Glutamatergic neuron (in vitro differentiated cells): ENCODE measurements at places on chromosomes 6 and 20.

DNA sequence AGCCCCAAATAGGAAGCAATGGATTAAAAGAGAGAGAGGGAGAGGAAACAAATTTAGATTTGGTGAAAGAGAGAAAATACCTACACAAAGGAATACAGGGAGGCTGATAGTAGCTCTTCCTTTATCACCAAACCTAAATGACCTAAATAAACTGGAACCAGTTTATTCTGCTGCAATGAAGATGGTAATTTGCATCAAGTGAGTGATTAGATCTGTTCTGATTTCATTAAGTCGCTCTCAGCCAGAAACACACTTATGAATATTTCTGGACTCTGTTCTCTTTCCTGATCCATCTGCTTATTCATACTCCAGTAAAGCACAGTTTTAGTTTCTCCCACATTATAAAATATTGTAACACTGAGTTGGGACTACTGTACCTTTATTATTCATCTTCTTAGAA lies 83.4 kb upstream of the BMP5 start:
- DNase-seq, result no peak

GRCh38 chr6:135180542-135181332 lies at the start of gene MYB:
Gene MYB (plus strand): TSS chr6:135181308. CDS start chr6:135181514, 206 bp downstream.
- peak; percentile 84 for DNase-seq

- peak; percentile 79 for DNase-seq
Observed at GRCh38 chr20:47150403-47151152, 205.9 kb downstream of the ZMYND8 start.

DNA sequence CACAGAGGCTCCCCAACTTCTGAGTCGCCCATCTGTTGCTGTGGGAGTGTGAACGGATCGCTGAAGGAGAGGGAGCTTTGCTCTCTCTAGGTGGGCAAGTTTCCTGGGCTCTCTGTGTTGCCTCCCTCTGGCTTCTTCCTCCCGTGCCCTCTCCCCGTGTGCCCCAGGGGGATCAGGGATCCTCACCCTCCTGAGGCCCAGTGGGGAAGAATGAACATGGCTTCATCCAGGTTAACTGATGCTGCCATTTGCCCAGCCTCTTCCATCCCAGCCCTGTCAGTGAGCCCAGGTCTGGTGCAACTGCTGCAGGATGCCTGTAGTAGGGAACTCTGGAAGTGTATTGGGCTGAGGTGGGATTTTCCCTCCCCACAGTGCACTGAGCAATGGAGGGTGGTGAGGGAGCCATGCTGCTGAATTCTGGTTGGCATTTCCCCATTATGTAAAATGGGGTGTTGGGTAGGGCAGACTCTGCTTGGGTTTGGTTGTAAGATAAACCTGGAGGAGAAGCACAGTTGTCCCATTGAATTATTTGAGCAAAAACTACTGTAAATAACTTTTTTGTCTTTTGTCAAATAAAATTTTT lies 12.1 kb upstream of the RAB5IF start:
- no peak for DNase-seq

- no peak for DNase-seq
Observed at GRCh38 chr6:13872681-13873080, 52.1 kb upstream of the RNF182 start.

- DNase-seq, result peak; percentile 71
Observed at GRCh38 chr6:36666826-36667591, 11.5 kb upstream of the CDKN1A start.

GRCh38 chr20:61680096-61680495 lies 385.6 kb downstream of the TAF4 start:
- no peak for DNase-seq

- no peak for DNase-seq
Observed at GRCh38 chr6:122671251-122671650, 61.0 kb downstream of the PKIB start.

DNA sequence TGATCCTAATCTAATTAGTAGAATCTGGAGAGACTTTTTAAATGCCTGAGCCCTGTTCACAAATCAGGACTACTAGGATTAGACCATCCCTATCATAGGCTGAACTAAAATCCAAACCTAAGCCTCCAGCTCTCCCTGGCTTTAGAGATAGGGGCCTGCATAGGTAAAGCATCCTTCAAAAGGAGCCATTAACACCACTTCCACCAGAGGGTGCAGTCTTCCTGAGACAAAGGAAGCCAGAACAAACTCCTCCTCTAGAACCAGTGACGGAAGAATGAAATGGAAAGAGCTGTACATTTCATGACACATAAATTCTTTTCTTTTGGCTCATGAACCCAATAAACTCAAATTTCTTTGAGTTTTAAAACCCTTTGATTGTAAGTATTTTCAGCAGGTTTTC lies 291.2 kb upstream of the ADGRB3 start:
- DNase-seq, result peak; percentile 48

DNA sequence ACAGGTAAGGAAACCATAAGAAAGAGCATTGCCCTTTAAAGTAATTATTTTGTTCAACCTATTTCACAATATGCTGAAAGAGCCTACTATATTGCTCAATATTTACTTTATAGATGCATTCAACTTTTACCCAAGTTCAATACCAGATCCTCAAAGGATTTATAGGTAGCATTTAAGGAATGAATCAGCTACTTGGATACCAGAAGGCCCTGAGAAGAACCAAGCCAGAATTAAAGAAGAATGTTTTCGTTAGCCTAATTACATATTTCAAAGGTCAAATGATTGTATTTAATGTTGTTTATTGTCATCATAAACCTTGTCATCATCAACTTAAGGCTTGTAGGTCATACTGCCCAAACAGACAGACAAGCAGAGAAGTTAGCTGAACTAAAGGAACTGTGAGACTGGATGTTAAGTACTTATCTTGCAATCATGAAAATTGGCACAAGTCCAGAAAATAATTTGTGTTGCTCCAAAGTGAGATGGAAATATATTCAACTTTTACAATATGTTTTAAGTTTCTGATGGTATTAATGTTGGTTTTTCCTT lies 636.7 kb downstream of the RFPL4B start:
- DNase-seq, result no peak

GRCh38 chr20:8361006-8361652 lies 229.1 kb downstream of the PLCB1 start:
- DNase-seq, result no peak

DNA sequence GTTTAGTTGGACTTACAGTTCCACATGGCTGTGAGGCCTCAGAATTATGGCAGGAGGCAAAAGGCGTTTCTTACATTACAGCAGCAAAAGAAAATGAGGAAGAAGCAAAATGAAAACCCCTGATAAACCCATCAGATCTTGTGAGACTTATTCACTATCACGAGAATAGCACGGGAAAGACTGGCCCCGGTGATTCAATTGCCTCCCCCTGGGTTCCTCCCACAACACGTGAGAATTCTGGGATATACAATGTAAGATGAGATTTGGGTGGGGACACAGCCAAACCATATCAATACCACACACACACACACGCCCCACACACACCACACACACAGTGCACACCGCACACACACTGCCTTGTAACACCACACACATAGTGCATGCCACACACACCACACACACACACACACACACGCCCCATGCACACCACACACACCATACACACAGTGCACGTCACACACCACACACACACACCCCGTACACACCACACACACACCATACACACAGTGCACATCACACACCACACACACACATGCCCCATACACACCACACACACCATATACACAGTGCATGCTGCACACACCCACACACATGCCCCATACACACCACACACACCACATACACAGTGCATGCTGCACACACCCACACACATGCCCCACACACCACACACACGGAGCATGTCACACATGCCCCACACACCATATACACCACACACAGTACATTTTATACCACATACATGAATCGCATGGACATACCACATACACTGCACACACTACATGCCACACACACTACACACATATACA lies 310.5 kb downstream of the TAF4 start:
- peak; percentile 1 for DNase-seq

GRCh38 chr6:154986787-154987235 lies 8.3 kb upstream of the TIAM2 start:
- DNase-seq, result no peak

GRCh38 chr6:26214803-26215584 lies 127.8 kb downstream of the HFE start:
- DNase-seq, result no peak

- DNase-seq, result no peak
Observed at GRCh38 chr6:5749016-5749650, 257.6 kb downstream of the NRN1 start.

- DNase-seq, result no peak
Observed at GRCh38 chr6:33772902-33773472, 15.9 kb downstream of the LEMD2 start.

DNA sequence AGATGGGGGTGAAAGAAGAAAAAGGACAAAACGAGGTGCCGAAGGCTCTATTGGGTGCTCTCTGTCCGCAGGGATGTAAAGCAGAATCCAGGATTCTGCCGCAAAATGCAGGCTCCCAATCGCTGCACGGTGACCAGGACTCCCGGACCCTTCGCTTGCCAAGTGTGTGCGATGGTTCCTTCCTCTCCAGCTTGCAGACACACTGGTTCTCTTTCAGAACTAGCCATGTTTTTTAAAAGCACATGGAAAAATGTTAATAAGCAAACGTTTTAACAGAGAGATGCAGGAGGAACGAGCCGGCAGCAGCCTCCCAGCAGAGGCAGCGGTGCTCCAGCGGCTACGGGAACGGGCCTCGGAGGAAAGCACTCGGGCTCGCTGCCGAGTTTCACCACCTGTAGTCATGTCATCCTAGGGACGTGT lies 59.6 kb downstream of the ZNF831 start:
- DNase-seq, result peak; percentile 60

- no peak for DNase-seq
Observed at GRCh38 chr6:116411284-116411623, 40.5 kb downstream of the DSE start.

- no peak for DNase-seq
Observed at GRCh38 chr6:165641672-165642156, 21.3 kb downstream of the PDE10A start.

- DNase-seq, result no peak
Observed at GRCh38 chr6:168410035-168410434, 30.9 kb upstream of the SMOC2 start.

DNA sequence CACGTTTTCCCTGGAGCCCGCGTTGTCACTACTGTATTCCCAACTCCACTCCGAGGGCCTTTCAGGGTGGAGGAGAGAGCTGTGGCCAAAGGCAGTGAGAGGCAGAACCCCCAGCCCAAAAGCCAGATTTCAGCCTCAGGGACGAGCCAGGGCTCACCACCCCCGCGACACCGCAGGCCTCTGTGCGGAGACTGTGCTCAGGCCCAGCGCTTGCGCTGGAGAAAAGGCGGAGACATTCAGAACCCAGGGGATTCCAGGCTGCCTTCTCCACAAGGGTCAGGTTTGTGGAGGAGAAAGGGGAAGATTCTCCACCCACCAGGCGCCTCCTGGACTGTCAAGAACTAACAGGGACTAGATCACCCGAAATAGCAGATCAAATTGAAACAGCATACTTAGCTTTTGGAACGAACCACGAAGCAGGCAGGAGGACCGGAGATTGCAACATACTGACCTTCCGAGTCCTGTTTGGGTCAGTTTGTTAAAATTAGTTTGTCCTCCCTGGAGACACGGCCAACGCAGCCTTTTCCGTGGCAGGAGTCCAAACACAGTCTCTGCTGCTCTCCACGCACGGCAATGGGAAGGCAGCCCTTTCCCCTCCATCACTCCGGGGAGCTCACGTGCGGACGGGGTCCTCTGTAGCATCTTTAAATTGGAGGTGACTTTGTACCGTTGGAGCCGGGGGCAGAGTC lies 14.4 kb downstream of the DLL1 start:
- DNase-seq, result no peak

GRCh38 chr6:42153921-42154320 lies 11.5 kb upstream of the C6orf132 start:
- no peak for DNase-seq

DNA sequence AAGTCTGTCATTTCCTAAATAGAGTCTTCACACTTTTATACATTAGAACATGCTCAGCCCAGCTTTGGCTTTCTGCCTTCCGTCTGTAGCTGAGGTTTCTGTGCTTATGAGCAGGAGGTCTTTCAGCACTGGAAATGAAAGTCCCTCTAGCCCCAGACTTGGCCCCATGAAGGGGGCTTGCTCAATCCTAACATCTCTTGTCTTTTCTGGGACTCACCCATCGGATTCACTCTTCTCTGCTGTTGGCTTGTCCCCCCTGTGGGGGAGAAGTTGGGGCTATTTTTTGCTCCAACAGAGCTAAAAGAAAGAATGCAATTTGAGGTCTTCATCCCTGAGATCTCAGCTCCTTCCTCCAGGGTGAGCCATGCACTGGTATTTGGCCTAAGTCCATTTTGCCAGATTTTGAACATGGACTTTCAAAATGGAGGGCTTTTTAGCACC lies 177.7 kb downstream of the MRPL14 start:
- DNase-seq, result no peak

- DNase-seq, result no peak
Observed at GRCh38 chr6:67131827-67132226, 1424.8 kb upstream of the EYS start.

DNA sequence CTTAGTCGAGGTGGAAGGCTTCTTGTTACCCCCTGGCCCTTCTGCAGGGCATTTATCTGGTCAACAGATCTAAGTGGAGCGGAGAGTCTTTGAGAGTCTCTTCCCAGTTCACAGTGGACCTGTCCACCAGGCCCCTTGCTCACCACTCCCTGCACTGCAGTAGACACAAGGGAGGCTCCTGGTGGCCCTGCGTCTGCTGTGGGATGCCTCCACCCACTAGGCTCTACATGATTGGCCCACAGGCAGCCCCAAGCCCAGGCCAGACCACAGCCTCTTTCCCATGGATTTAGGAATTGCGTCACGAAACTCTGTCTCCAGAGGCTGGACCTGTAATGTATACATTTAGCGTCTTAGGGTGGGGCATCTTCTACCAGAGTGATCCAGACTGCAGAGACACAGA lies 28.4 kb downstream of the TBC1D7 start:
- no peak for DNase-seq

- peak; percentile 65 for DNase-seq
Observed at GRCh38 chr6:37650071-37650481, 47.6 kb downstream of the MDGA1 start.

- DNase-seq, result no peak
Observed at GRCh38 chr20:10558635-10559187, 115.1 kb downstream of the JAG1 start.

GRCh38 chr20:50142812-50143211 lies 10.7 kb downstream of the PEDS1 start:
- DNase-seq, result no peak

GRCh38 chr20:46651091-46651962 lies at the start of gene SLC13A3:
Gene SLC13A3 (minus strand): TSS chr20:46651459. CDS start chr20:46651421, 38 bp downstream.
- peak; percentile 45 for DNase-seq

GRCh38 chr6:156336089-156336488 lies 441.1 kb upstream of the ARID1B start:
- peak; percentile 22 for DNase-seq

- DNase-seq, result no peak
Observed at GRCh38 chr6:149751239-149751638, 1.7 kb downstream of the PCMT1 start.

DNA sequence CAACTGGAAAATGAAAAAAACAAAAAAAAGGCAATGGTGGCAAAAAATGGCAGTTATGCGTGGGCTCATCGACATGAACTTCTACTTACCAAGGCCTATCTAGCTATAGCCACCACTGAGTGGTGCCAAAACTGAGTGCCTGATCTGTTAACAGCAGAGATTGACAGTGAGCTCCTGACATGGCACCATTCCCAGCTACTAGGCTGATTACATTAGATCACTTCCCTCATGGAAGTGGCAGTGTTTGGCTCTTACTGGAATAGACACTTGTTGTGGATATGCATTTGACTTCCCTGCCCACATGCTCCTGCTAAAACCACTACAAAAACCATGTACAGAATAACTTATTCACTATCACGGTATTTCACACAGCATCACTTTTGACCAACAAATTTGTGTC lies 216.1 kb upstream of the SGK1 start:
- DNase-seq, result no peak
